ENCODE measurements at places on chromosomes 2 and 18.

DNA sequence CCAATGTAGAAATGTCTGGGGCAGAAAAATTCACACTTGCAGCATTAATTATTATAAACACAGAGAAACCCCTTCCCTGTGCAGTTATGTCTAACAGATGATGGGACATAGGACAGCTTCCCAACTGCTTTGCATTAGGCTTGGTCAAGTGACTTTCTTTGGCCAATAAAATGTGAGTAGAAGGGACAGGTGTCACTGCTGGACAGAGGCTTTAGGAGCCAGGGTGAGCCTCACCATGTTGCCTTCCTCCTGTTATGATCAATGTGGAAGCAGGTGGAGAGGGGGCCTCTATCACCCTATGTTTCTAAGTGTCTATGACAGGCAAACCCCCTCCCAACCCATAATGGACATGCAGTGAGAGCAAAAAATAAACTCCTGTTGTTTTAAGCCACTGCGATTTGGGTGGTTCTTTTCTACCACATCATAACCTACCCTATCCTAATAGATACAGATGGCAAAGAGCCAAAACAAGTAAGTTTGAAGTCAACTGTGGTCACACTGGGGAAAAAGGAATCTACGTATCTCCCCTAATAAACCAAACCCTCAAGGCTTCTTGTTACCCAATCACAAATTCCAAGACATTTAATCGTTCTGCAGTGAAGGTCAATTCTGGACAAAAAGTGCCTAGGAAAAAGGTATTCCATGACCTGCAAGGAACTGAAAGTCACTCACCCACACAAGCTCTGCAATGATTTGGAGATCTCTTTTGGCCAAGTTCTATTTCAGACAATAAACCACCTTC lies 28.6 kb upstream of the POU3F3 start:
- DNase-seq = no peak

DNA sequence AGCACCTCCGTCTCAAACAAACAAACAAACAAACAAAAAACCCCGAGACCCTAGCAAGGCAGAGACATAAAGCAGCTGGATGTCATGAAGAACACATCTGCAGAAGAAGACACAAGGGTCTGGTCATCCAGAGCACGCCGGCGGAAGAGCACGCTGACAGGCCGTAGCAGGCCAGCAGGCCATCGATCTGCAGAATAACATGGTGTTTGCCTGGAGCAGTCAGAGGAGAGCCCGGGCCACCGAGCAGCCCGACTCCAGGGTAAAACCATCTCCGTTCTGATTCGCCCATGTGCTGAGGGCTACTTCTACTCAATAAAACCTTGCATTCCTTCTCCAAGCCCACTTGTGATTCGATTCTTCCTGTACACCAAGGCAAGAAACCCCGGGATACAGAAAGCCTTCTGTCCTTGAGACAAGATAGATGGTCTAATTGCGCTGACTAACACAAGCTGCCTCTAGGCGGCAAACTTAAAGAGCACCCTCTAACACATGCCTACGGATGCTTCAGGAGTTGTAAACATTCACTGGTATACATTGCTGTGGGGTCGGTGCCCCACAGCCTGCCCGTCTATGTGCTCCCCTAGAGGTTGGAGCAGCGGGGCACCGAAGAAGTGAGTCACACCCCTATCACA lies 549.8 kb upstream of the NRXN1 start:
- no peak for DNase-seq

DNA sequence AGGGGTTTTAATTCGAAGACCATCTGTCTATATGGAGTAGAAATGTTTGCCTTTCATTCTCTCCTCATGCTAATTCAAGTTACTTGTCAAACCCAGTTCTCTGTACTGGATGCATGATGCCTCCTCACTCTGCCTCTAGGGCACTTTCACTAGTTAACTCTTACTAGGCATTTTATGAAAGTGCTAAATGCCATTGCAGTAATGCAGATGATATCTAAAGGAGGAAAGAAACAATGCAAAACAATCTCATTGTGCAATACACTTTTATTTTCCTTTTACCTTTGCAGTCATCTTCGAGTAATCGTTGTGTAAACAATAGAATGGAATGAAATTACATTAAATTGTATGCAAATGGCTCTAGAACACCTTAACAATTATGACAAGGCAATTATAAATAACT lies 293.6 kb downstream of the STK39 start:
- no peak for DNase-seq

- DNase-seq = peak; percentile 62
Observed at GRCh38 chr2:30231996-30232800, 864 bp downstream of the LBH start.

DNA sequence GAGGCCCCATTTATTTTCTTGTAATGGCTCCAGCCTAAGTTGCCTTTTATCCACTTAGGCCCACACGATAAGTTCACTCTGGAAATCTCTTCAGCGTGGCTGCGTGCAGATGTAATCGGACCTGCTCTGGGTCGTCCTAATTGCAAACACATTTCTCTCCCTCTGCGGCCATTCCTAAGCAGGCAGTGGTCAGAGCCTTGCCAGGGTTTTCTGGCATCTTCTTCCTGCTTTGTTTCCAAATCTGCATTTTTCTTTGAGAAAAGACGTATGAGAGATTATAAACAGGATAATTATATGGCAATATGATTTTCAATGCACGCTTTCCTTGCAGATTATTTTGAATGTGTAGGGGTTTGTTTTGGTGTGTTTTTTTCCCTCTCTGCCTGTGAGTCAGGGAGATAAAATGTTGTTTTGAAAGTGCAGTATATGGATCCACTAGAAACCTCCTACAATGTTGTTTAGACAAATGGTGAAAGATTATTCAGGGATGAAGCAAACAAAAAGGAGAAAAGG lies 239.4 kb upstream of the TANK start:
- DNase-seq = no peak

DNA sequence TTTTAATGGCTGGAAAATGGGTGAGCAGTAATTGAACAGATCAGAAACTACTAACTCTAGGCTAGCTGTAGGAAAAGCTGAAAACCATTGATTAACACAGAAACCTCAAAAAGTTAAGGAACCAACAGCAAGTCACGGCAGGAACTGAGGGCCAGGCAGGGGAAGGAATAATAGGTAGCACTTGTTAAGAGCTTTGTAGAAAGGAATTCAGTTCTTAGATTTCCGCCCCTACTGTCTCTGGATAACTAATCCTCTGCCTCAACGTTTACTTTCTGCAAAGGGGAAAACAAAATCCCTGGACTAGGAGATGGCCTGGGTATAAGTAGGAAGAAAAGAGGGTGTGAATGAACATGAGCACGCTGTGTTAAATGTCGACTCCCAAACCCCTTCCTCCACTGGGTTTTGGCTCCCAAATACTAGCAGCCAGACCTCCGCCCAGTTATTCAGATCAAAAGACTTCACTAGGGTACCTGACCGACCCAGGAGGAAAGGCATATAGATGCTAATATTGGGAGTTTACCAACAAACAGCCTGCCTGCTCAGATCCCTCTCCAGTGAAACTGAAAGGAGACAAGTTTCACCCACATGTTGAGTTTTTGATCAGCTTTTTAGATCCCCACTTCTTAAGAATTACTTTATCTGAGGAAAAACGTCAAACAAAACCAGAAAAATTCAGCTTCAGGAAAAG lies 12.4 kb downstream of the SMAD2 start:
- DNase-seq = no peak

DNA sequence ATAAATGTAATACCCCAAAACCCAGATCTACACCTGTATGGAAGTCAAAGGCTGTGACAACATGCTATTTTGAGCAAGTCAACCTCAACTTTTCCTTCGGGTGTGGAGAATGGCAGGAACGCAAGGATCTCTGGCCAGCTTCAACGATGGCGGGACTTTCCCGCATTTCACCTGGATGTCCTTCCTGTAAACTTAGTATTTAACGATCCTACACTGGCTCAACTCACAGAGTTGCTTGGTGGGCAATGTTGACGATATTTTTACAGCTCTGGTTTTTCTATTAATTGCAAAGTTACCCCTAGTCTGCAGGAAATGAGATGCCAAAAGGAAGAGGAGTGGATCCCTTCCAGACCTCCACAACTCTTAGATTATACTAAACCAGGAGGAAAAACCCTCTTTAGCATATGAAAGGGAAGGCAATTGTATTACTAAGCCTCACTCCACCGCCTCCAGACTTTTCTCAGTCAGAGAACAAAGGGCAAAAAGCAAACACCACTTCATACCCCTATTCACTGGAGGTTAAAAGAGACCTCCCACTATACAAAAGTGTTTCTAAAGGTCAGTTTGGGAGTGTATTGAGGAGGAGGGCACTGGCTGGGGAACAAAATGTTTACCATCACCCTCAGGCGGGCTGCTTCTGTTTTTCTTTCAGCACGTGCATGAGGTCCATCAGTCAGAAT lies 56.5 kb upstream of the ACVR1 start:
- DNase-seq = no peak

- DNase-seq = no peak
Observed at GRCh38 chr18:71022389-71022788, 733.5 kb downstream of the SOCS6 start.

DNA sequence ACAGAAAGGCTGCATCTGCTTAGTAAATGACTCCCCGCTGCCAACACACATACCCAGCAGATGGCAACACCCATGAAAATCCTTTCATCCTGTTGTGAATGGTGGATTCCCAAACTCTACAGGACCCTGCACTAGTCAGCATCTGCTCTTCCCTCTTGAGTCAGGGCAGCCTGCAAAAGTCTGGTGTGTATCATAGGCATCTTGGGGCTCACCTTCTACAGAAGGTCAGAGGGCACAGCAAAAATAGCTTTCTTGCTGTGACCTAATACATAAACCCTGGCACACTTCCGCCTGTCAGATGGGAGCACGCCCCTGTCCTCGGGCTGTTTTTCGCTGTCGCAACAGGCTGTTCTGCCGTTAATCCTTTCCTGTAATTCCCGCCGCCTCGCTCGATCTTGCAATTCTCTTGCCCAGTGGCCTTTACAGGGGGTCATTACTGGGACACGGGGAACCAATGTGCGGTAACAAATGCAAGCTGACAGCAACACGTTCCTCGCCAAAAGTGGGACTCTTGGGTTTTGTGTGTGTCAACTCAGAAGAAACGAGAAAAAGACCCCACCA lies 19.9 kb upstream of the SCYGR1 start:
- DNase-seq = no peak

DNA sequence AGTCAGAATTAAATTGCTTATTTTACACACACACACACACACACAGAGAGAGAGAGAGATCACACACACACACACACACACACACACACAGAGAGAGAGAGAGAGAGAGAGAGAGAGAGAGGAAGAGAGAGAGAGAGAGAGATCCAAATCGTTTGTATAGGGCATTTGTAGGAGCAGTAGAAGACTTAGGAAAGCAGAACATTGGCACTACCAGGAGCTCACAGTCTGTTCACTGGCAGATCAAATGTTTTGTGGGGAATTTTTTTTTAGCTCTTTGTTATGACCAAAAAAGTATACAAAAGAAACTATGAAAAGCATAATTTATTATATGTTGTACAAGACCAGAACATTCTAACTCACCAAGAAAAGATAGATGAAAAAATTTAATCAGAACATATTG lies 81.8 kb downstream of the MBD5 start:
- DNase-seq = no peak

GRCh38 chr2:63849381-63850203 lies 7.9 kb downstream of the UGP2 start:
- no peak for DNase-seq

- no peak for DNase-seq
Observed at GRCh38 chr2:75447176-75447575, 113.6 kb downstream of the EVA1A start.

DNA sequence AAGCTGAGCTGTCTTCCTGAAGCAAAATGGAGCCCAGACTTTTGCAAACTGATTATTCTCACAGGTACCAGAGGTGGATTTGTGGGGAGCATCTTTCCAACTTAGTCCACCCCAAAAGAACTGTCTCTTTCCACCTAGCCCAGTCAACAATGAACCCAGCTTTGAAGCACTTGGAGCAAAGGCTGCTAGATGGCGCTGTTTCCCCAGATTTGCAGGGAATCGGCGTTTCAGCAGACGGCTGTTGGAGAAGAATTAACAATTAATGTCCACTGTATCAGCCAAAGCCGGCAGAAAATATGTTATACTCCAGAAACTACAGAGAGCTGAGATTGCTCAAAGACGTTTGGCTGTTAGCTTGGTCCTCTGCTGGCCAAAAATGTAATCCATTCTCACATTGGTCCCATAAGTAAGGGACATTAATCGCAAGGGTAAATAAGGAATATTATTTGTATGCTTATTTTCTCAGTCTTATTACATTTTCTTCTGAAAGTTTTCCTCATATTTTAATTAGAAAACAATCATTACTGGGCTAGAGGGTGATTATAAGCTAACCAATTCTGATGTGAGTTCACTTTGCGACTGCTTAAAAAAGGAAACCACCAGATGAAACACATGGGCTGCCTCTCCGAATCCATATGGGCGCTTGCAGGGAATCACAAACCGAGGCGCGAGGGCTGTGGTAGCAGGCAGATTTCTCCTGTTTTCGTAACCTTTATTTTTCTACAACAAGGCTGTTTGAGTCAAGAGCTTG lies 423.8 kb upstream of the MEX3C start:
- DNase-seq = no peak

DNA sequence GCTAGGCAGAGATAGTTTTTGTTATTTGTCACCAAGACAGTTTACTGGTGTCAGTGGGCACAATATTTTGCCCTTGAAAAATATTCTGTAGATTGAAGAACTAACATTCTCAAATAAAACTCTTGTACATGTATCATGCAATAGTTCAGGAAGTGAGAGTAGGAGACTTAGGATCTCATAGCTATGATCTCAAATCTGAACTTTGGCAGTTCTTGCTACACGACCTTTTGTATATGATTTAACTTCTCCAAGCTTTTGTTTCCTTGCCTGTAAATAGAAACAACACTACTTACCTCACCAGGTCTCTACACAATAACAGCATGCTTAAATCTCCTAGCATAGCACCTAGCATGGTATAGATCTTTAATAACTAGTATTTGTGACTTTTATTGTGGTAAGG lies 219.9 kb downstream of the ICOS start:
- DNase-seq = no peak

DNA sequence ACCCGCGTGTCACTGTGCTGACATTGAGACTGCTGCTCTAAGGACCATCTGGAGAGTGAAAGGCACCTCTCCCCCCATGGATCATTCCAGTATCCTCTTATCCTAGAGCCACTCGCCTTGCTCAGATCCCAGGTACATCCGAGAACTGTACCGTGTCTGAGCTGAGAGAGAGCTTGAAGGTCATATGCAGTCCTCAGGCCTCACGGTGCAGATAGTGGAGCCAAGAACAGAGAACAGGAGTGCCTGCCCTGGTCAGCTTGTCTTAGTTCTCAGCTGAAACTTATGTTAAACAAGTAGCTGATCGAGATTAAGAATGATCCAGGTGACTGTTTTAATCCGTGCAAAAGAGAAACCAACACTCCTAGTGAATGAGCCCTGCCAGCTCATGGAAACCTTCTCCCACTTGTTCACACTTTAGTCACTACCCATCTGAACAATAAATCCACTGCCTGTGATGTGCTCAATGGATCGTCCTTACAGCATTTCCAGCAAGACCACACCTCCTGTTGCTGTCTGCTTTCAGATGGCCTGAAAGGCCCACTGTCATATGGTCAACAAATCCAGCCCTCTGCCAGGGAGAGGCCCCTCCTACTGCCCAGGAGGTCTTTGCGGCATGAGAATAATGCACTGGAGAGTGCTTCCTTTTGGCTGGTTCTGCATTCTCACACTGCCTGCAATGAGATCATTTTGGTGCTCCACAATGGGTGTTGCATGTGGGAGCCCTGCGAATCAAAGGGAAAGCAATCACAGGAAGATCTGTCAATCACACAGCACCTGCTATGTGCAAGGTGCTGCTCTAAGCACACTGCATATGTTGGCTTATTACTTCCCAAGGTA lies 43.7 kb upstream of the APCDD1 start:
- DNase-seq = no peak
